ENCODE measurements at places on chromosomes 2 and 18.

DNA sequence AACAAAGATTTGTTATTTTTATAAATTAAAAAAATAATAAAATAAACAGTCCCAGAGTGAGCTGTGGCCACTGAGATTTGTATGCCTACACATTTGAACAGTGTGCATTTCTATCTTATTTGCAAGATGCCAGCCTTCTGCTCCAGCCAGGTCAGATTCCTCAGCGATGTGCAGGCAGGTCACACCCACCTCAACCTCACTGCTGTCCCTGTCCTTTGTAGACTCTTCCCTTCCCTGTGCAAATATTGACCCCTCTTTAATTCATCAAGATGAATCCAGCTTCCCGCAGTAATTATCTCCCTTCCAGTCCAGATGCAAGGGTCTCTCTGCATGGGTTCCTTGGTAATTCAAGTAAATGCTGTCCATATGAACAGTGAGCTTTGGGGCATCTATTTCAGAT is 256.2 kb downstream of the PIEZO2 start:
- DNase-seq: no peak

DNA sequence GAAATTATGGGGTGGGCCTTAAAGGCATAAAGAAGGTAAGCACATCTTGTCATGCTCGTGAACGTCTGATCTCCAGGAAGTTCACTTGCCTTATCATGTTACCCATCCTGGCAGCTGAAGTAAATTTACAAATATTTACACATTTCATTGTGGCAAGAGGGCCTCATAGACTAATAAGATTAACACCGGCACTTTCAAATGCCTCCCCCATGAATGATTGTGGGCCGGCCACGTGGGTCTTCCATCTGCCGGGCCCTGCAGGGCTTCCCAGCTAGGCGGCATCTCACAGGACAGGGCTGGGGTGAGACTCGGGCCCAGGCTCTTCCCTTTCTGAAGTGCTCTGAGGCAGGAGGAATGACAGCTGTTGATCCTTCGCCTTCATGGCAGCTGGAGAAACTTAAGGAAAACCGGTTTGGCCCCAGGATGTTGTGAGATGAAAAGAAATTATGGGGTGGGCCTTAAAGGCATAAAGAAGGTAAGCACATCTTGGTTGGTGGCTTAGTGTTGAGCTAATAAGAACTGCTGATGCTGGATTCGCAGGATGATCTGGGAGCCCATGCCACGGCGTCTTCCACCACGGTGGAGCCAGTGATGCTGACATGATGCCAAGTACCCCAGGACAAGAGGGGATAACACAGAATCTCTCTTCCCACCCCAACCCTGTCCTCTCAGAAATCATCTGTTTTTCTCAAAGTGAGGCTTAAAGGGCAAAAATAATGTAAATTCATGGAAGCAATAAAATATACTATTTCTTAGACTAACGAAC is 176.3 kb downstream of the SEPTIN10 start:
- DNase-seq: no peak

DNA sequence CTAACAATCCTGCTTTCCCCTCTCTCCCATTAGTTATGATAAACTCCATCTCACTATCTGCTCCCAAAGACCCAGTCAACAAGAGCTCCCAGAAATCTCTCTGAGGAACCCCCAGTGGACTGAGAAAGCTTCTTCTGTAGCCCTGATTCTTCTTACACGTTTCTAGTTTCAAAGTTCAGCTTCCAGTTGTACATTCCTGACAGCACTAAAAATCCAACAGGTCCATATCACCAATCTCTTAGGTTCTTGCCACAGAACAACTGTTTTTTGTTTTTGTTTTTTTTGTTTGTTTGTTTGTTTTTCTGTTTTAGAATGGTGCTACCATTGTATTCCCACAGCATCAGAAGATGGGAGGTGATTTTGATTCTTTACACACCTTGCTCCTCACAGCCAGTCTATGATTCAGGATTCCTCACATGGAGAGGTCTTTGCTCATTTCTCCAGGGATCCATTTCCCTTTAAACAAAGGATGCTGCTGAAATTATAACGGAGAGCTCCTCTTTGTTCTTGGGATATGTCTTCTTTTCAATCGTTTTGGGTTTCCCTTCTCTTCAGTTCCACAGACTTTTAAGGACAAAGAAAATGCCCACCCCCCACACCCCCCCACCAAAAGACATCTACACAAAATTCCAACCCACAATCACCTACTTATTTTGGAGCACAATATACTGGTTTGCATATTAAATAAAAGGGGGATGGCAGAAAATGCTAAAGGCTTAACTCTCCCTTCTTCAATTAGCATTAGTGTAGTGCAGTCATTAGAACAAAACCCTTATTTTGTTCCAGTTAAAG is 56.0 kb upstream of the COBLL1 start:
- no peak for DNase-seq

GRCh38 chr2:226380679-226381078 is 418.9 kb downstream of the IRS1 start:
- DNase-seq: no peak

DNA sequence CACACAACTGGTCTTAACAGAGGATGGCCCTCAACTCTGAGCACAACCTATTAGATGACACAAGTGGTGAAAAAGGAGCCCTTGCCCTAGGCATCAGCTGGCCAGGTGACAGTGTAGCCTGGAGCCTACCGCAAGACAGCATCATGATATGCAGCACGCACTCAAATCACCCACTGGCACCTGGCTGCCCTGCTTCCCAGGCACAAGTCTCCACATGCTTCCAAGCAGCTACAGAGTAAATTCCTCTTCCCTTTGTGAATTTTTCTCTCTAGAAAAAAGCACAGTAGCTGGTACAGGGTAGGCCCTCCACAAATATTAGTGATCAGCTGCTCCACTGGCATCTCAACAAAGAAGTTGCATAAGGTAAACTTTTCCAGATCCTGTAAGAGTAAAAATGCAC is 6.0 kb downstream of the FBXO15 start:
- no peak for DNase-seq

GRCh38 chr2:239629926-239630617 is 229.3 kb upstream of the HDAC4 start:
- no peak for DNase-seq
